ENCODE measurements at places on chromosomes 12 and 14.

GRCh38 chr14:69664865-69665526 lies 53.6 kb downstream of the SUSD6 start:
- DNase-seq, result no peak

- no peak for DNase-seq
Measured at GRCh38 chr12:47343684-47344567, 264.2 kb upstream of the AMIGO2 start.

- no peak for DNase-seq
Measured at GRCh38 chr14:102192840-102193502, 53.3 kb downstream of the WDR20 start.

DNA sequence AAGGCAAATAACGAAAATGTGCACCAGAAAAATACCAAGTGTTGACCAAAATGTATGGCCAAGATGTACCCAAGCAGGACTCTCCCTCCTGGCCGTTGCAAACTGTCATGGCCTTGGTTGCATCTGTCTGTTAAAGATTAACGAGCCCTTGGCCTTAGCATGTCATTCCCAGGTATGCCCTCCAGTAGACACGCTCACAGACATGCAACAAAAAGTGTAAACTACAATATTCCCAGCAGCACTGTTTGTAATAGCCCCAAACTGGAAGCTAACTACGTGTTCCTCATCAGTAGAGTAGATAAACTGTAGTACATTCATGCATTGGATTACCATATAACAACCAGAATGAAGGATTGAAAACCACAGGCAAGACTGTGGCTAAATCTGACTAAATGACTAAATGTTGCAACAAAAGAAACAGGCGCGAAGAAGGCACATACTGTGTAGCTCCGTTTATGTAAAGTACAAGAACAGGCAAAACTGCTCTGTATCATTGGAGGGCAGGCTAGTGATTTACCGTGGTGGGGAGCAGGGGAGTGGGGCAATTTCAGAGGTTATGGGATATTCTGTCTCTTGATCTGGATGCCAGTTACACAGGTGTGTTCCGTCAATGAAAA lies 232.8 kb upstream of the DIO3 start:
- no peak for DNase-seq

DNA sequence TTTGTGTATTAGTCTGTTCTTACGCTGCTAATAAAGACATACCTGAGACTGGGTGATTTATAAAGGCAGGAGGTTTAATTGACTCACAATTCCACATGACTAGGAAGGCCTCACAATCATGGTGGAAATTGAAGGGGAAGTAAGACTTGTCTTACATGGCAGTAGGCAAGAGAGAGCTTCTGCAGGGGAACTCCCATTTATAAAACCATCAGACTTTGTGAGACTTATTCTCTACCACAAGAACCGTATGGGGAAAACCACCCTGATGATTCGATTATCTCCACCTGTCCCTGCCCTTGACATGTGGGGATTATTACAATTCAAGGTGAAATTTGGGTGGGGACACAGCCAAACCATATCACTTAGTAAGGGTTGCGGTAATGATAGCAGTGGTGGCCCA lies 833.1 kb downstream of the FLRT2 start:
- DNase-seq, result no peak

DNA sequence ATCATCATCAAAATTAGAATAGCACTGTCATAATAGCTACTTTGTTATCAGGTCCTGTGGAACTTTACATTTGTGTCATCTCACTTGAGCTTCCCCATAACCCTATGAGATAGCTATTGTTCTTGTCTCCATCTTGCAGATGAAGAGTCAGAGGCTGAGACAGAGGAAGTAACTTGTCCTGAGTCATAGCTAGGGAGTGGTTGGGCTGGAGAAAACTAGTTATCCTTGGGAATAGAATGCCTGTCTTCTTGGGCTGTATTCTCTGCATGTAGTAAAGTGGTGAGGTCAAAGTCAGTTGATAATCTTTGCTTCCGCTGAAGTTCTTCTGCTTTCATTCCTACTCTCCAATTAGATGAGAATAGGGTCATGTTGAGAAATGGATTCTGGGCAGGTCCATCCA lies 117.0 kb downstream of the SMOC1 start:
- no peak for DNase-seq

- no peak for DNase-seq
Measured at GRCh38 chr12:50715174-50715573, 48.7 kb upstream of the ATF1 start.

- DNase-seq, result no peak
Measured at GRCh38 chr14:55571125-55571889, 8.7 kb upstream of the KTN1 start.

- DNase-seq, result no peak
Measured at GRCh38 chr14:26233118-26233517, 364.7 kb downstream of the NOVA1 start.
